ENCODE measurements at places on chromosomes 5 and 9. TPM values are rescaled to one million over a fixed set of nuclear protein-coding genes. Genes with fewer than 3 reads are reported as not detected.

DNA sequence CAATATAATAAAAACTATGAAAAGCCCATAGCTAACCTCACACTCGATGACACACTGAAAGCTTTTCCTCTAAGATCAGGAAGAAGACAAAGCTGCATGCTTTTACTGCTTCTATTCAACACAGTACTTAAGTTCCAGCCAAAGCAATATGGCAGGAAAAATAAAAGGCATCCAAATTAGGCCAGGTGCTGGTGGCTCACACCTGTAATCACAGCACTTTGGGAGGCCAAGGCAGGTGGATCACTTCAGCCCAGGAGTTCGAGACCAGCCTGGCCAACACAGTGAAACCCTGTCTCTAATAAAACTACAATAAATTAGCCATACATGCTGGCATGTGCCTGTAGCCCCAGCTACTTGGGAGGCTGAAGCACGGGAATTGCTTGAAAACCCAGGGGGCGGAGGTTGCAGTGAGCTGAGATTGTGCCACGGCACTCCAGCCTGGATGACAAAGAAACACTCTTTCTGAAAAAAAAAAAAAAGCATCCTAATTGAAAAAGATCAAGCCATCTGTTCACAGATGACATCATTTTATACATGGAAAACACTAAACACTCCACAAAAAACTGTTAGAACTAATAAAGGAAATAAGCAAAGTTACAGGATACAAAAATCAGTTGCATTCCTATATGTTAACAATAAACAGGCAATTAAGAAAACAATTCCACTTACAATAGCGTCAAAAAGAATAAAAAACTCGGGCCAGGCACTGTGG is 17.9 kb downstream of the ZFR start:
- no peaks in the 10 kb centered on the region for H3K36me3 ChIP-seq
- H3K4me3 ChIP-seq, result no peak overlapping the region
- no peaks in the 10 kb centered on the region for H3K27me3 ChIP-seq
- peaks cover 28% of the 10 kb centered on the region for H3K4me1 ChIP-seq

GRCh38 chr5:14186059-14186830 is 43.1 kb downstream of the TRIO start:
- peaks cover 93% of the 10 kb centered on the region for H3K4me1 ChIP-seq
- no peaks in the 10 kb centered on the region for H3K27me3 ChIP-seq
- peak overlapping the region; percentile 82 for H3K27ac ChIP-seq
- no peak for DNase-seq
- no peak overlapping the region for H3K4me3 ChIP-seq

GRCh38 chr9:108184941-108185340 is 670.8 kb downstream of the ACTL7B start:
- no peak for DNase-seq
- H3K36me3 ChIP-seq, result no peaks in the 10 kb centered on the region
- no peak overlapping the region for H3K27ac ChIP-seq

Gene PGM5
- polyA plus RNA-seq, result not detected

DNA sequence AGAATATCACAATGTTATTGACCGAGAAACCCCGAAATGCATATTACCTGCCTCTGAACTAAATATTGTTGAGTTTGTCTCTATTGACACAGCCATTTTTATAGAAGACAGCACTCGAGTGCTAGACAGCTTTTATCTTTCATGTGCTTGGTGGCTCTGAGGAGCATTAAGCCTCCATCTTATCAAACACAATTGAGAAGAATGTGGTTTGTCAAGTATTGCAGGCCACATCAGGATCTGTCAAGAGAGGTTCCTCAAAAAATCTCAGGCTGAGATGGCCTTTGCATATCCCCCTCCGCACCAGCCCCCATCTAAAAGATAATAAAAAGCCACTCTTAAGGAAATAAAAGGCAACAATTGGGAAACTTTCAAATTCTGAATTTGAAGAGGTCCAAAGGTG is 284.8 kb downstream of the DENND1A start:
- peaks cover 23% of the 10 kb centered on the region for H3K36me3 ChIP-seq
- peaks cover 13% of the 10 kb centered on the region for H3K4me1 ChIP-seq
- no peak overlapping the region for H3K27ac ChIP-seq
- no peaks in the 10 kb centered on the region for H3K27me3 ChIP-seq
- no peak overlapping the region for H3K4me3 ChIP-seq
- no peak for DNase-seq

DNA sequence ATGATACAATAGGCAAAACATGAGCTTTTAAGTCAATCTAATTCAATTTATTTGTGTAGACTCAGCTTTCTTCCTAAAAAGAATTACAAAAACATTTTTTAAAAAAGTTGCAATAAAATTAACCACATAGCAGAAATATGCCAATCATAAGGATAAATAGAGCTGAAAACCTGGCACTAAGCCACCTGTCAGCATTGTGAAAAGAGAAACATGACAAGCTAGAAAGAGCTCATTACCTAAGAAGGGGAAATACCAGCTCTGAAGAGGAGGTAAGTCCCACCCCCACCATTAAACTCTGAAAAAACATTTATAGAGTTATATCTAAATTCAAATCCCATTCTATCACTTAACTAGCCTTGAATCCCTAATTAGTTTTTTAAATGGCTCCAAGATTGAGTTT is 372.9 kb downstream of the OSTF1 start:
- H3K27ac ChIP-seq, result no peak overlapping the region
- DNase-seq, result no peak
- H3K36me3 ChIP-seq, result no peaks in the 10 kb centered on the region
- H3K4me3 ChIP-seq, result no peak overlapping the region
- no peaks in the 10 kb centered on the region for H3K27me3 ChIP-seq

All from naive B cell (primary cell).